ENCODE measurements at places on chromosomes 5 and 9. TPM values are rescaled to one million over a fixed set of nuclear protein-coding genes. Genes with fewer than 3 reads are reported as not detected.

Gene ARL10
- 3.4 TPM for total RNA-seq

Gene TRAF1
- total RNA-seq: 3.4 TPM

Gene UAP1L1
- 5.5 TPM for total RNA-seq

Gene FOXD4L6
- not detected for total RNA-seq

Gene PCDHB3
- 0.15 TPM for total RNA-seq

Gene SPATA9
- 0.15 TPM for total RNA-seq

Gene IGFBPL1
- total RNA-seq: not detected

Gene FBXL7
- 6.8 TPM for total RNA-seq

Gene SNCB
- not detected for total RNA-seq

Gene NR5A1
- total RNA-seq: not detected

Gene NR4A3
- total RNA-seq: under 0.01 TPM

Gene PPIC
- total RNA-seq: 16.8 TPM

Gene KIF4B
- total RNA-seq: not detected

Gene PRXL2C
- 11.4 TPM for total RNA-seq

Gene MYMK
- not detected for total RNA-seq

Gene CRB2
- total RNA-seq: under 0.01 TPM

Gene CYSRT1
- total RNA-seq: 0.74 TPM

Gene HNRNPA0
- 8.1 TPM for total RNA-seq

Gene SHC3
- total RNA-seq: 3.9 TPM

Gene HRCT1
- total RNA-seq: 5.4 TPM

Gene PDCD1LG2
- total RNA-seq: 4.9 TPM

Gene GDF9
- 0.15 TPM for total RNA-seq

Gene ADAMTSL2
- not detected for total RNA-seq

Gene GRM6
- not detected for total RNA-seq

Gene CARTPT
- total RNA-seq: not detected

Gene DRD1
- not detected for total RNA-seq

Gene ACTBL2
- 0.15 TPM for total RNA-seq

Gene ADAMTS6
- total RNA-seq: 19.3 TPM

Gene ENHO
- not detected for total RNA-seq

Gene ZSWIM6
- total RNA-seq: 5.6 TPM

Gene AIF1L
- total RNA-seq: 0.30 TPM

Gene ALDH1A1
- 0.17 TPM for total RNA-seq

Gene ADGRD2
- total RNA-seq: not detected

Gene PPP3R2
- total RNA-seq: not detected

Gene DBH
- total RNA-seq: not detected

Gene DIRAS2
- not detected for total RNA-seq

Gene OR1K1
- not detected for total RNA-seq

Gene POLK
- 17.5 TPM for total RNA-seq

Gene IL13
- not detected for total RNA-seq

Gene GAPVD1
- total RNA-seq: 24.9 TPM

Gene PLCXD3
- total RNA-seq: under 0.01 TPM

Gene TAF11L10
- total RNA-seq: not detected

Gene UQCRQ
- total RNA-seq: 237 TPM

Gene NUDT12
- 11.3 TPM for total RNA-seq

Gene NR2F1
- 95.8 TPM for total RNA-seq

Gene IDNK
- total RNA-seq: 3.0 TPM

Gene NEURL1B
- total RNA-seq: 6.2 TPM

Gene GABRP
- not detected for total RNA-seq

Gene SLC34A3
- total RNA-seq: not detected

Gene MAMDC2
- 2.2 TPM for total RNA-seq

Gene FOXD4L4
- total RNA-seq: not detected

Measured in bronchus fibroblast of lung (primary cell).